Panc1 (cell line): ENCODE measurements at places on chromosomes 7 and 10. TPM values are rescaled to one million over a fixed set of nuclear protein-coding genes. Genes with fewer than 3 reads are reported as not detected.

- DNase-seq: no peak
Observed at GRCh38 chr10:18197706-18198105, 57.5 kb downstream of the CACNB2 start.

- no peak for DNase-seq
Observed at GRCh38 chr10:132716691-132717490, 69.1 kb downstream of the NKX6-2 start.

GRCh38 chr7:69692611-69693010, 94.3 kb downstream of the AUTS2 start:
- no peak for DNase-seq

- DNase-seq: no peak
Observed at GRCh38 chr7:40680657-40681056, 545.9 kb downstream of the SUGCT start.

DNA sequence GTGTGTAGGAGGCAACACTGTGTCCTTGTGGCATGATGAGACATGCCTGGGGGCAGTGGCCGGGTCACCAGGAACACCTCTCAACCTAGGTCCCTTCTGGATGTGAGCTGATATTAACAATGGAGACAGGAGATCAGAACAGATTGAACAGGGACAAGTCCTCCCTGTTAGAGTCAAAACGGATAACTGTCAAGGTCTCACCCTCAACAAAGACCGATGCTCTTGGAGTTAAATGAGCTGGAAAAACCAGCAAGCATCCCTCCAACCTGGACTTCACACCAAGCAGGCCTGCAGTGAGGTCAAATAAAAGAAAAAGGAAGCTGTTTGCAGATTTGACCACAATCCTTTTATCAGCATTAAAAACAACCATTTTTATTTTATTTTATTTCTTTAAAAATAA, 49.0 kb downstream of the SLIT1 start:
- no peak for DNase-seq

GRCh38 chr10:549391-549790, 140.1 kb downstream of the DIP2C start:
- DNase-seq: no peak

DNA sequence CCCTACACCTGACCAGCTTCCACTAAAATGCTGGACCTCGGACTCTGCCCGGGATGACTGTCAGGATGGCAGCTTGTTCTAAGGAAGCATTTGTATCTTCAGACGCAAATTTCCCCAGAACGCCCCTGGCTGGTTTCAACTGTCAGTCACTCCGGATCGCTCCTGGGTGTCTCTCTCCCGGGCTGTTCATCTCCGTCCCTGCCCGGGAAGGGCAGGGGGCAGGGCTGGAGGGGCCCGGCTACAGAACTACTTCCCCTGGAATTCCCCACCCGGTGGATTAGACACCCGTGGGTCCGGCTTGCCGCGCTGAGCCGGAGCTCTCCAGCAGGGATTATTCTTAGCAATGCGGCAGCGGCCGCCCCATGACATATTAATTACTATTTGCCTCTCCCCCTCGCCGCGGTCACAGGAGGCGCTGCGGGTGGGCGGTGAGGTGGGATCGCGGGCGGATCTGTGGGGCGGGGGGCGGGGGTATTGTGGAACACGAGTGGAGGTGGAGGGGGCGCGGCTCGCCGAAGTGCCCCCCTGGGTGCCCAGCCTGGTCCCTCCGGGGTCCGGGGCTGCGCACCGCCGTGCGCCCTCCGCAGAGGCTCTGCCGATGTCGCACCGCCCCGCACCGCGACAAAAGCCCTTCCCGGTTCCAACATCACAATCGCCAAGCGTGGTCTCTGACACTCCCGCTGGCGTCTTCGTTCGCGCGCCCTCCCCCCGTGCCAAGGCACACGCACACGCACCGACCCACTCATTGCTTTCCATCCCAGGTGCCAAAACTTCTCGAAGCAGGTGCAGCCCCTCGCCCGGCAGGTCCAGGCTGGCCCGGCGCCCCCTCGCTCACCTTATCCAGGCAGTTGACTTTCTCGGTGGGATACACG, 276.1 kb upstream of the NEBL start:
- DNase-seq: no peak

CABCOCO1 gene
- total RNA-seq: 4.0 TPM

OR2A12 gene
- not detected for total RNA-seq

RBP3 gene
- total RNA-seq: not detected

NOS3 gene
- total RNA-seq: 3.1 TPM

TRIM73 gene
- total RNA-seq: 4.1 TPM

OPN4 gene
- not detected for total RNA-seq
